SW480 (cell line): ENCODE measurements at places on chromosomes 13 and 19.
A peak's percentile ranks its signal among the peaks of the same experiment; 100 is the strongest.

DNA sequence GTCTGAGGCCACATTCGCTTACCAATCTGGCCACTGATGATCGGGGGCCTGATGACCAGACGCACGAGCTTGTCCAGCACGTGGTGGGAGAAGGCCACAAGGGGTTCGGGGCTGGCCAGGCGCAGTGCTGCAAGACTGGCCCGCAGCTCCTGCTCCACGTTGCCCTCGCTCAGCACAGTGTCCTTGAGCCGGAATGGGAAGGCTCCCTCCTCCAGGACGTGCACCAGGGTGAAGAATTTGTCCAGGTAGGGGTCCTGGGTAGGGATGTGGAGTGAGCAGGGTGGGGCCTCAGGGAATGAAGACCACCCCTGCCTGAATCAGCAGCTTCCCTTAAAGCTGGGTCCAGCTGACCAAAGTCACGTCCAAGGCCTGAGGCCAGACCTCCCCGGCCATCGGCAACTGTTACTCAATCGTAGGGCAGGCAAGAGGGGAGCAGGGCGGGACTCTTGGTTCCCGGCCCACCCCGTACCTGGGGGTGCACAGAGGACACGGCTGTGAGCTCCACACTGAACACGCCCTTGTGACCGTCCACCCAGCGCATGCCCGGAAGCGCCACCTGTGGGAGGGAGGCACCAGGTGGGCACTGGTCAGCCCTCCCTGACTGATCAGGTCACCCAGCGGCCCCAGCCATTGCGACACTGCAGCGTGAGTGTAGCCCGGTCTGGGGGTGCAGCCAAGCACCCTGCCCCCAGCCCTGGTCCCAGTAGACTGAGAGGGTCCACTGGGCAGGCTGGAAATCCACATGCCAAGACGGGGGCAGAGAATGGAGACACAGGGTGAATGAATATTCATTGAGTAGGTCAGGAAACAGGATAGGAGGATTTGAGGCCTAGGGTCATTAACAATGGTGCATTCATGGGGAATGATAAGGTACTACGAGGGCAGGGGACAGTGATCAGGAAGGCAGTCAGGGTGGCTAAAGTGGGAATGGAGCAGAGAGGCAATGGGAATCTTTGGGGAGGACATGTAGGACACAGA, 2.8 kb upstream of the ANGPTL8 start:
- DNase-seq: no peak

GRCh38 chr13:66195238-66195637, 1034.9 kb downstream of the PCDH9 start:
- DNase-seq: no peak

DNA sequence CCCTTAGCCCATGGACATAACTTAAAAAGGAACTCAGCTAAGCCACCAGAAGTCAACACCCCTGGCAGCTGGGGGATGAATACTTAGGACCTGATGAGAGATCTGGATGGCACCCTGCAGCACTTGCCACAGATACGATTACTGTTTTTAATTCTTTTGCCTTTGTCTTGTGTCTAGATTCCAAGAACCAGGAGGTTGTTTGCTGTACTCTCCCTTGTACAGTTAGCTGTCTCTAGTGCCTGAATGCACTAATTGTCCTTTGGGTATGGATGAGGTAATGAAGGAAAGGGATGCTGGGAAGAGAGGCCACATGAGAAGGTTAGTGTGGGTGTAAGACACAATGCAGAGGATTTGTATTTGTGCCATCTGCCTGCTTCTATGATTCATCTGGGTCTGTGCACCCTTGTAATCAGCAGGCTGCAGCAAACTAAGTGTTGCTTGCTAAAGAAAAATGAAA, 385.8 kb downstream of the KCNRG start:
- peak; percentile 48 for DNase-seq

GRCh38 chr19:29211562-29212355, 1.2 kb downstream of the UQCRFS1 start:
- DNase-seq: no peak

GRCh38 chr13:61654481-61654880, 238.8 kb upstream of the PCDH20 start:
- no peak for DNase-seq

DNA sequence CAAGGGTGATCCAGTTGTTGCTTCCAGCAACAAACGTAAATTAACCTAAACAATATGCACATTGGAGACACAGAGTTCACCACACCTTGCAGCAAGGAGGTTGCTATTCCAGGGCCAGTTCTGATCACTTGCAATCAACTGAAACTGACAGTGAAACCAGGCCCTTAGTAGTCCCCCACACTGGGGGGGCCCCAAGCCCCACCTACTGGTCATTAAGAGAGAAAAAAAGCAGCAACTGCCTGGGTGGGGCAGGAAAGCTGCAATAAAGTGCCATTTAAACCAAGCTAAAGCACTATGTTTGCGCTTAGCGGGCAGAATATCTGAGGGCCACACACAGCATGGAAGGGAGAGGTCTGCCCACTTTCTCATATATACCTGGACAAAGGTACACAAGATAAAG, 51.5 kb downstream of the ATP7B start:
- no peak for DNase-seq

DNA sequence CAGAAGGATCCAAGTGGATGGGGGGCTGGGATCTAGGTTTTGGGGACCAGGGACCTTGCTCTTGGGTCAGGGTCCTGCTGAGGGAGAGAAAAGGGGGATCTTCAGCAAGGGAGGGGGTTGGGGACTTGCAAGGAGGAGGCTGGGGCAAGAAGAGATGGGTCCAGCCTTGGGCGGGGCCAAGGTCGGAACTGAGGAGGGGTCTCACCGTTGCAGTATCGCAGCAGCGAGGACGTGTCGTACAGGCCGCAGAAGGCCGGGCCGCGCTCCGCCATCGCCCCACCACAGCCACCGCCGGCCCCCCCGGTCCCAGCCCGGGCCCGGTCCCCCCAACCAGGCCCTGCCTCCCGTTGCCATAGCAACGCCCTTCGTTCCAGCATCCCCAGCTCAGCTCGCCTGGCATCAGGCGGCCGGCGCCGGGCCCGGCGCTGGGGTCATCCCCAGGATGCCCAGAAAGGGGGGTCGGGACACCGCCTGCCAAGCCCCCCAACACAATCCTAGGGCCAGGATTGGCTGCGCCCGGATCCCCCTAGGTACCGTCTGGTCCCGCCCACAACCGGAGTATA, 6.0 kb upstream of the EML2 start:
- no peak for DNase-seq
